ENCODE measurements at places on chromosomes 12 and 14.

DNA sequence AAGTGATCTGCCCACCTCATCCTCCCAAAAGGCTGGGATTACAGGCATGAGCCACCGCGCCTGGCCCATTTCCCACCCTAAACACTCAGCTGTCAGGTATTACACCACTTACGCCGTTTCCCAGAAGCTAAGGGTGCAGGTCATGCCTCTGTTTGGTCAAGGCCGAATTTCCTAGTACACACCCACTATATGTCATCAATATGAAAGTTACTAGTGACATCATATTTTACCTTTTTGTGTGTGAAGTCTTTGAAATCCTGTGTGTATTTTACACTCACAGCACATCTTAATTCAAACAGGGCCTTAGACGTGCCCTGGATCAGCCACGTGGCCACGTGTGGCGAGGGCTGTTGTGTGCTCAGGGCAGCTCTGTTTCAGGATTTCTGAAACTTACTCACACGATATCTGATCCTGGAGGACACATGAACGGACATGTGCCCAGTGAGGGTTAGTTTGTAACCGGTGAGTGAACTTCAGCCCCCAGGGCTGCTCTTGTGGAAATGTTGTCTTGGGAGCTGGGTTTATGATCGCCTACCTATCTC lies 51.8 kb downstream of the GLT1D1 start:
- DNase-seq, result no peak

DNA sequence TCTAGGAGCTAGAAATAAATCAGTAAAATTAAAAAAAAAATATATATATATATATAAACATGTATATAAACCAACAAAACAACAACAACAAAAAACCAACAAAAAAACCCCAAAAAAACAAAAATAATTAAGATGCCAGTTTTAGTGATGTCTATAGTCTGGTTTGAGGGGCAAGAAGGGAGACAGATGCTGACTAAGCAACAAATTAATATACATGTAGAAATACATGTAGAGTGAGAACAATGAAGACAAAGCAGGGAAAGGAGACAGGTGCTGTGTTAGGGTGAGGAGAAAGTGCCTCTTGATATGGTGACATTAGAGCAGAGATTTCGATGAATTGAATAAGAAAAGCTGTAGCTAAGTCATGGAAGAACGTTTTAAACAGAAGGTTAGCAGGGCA lies 477.9 kb downstream of the APAF1 start:
- no peak for DNase-seq

DNA sequence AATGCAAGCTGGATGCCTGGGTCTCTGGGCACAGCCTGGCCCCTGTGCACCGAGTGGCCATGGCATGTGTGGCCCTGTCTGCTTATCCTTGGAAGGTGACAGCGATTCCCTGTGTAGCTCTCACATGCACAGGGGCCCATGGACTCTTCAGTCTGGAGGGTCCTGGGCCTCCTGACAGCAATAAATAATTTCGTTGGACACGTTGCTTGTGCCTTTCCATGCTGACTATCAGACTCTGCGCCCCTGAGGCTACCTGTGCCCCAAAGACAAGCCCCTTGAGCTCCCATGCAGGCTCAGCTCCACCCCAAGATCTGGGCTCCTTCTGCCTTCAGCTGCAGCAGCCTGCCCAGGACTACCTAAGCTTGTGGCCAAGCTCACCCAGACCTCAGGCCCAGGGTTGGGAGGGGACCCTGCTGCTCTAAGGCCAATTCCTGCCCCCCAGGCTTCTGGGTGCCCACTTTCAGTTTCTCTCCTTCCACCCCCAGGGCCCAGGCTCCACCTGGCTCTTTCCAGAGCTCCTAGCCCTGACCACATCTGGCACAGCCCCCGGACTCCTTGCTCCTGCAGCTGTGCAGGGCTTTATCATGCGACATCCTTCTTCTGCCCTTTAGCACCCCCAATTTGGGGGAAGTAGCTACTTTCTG lies 11.8 kb downstream of the SERPINA3 start:
- DNase-seq, result no peak

GRCh38 chr14:102949062-102949800 lies 26.8 kb downstream of the AMN start:
- DNase-seq, result peak; percentile 52

DNA sequence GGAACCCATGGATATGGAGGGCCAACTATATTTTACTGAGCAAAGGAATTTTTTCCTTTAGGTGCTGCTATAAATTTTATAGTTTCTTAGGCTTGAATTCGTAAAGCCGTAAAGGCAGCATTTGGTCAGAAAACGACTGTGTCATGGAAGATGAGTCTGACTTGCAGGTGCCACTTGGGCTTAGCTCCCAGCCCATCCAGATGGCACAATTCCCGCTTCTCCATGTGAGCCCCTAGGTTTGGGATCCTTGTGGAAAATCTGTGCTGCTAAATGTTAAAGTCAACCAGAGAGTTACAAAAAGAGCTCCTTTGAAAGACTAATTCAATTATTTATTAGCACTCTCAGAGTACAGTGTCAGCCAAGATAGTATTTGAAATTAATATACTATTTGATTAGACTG lies 120.1 kb upstream of the NPAS3 start:
- no peak for DNase-seq

- no peak for DNase-seq
Observed at GRCh38 chr12:107645630-107646333, 39.8 kb upstream of the PWP1 start.
